ENCODE measurements at places on chromosomes 6 and 20.
A peak's percentile ranks its signal among the peaks of the same experiment; 100 is the strongest.

DNA sequence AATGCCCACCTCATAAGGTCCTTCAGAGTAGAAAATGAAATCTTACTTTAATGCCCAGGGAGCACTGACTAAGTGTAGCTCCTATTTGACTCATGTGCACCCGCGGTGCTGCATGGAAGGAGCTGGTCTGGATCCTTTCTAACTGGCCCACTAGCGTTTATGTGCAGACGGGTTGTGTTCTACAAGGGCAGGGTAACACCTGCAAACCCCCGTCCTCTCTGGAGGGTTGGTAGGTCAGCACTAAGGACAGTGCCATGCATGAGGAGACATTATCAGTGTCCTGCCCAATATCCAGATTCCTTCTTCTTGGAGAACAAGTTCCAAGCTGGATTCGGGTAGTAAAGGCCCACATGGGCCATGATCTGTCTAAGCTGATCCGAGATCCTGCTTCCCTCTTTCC, 140.3 kb downstream of the ANKRD60 start:
- DNase-seq, result no peak

GRCh38 chr6:149897855-149898744, at the start of gene RAET1E:
Gene RAET1E, minus strand, starts transcription at chr6:149898113. Its CDS starts 7,212 bp downstream, at chr6:149890901.
- no peak for DNase-seq

- DNase-seq, result no peak
These were observed 2.6 kb downstream of the PYGB start for GRCh38 chr20:25250508-25250907.

- DNase-seq, result no peak
These were observed 296.3 kb downstream of the QKI start for GRCh38 chr6:163710532-163711470.

DNA sequence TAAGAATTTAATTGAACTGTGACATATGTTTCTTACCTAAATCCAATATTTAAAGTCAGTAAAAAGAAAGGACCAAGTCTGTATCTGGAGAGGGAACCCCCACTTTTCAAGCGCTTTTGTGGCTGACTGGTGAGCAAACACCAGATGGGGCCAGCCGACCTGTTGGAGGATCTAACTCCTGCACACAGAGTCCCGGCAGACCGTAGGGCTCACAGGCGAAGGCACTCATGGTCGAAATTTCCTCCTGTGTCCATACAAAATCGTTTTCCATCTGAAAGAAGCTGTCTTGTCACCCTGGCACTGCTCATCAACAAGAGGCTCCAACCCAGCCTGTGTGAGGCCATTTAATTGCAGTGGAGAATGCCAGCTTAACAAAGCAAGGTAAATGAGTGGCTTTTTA, 94.0 kb downstream of the SCML4 start:
- peak; percentile 59 for DNase-seq

DNA sequence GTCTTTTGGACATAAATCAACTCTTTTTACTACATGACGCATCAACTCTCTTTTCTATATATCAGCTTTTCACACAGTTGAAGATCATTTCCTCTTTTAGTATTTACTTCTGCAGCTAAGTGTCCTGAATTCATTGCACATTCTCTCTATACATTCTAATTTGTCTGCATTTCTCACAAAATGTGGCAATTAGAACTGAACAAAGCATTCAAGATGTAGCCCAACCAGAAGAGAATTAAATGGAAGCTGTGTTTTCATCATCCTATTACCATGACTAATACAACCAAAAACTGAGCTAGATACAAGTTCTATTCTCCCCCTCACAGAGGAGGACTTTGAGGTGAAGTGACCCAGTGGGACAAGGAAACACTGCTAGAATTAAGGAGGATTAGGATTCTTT, 86.9 kb downstream of the PLCG1 start:
- DNase-seq, result no peak

DNA sequence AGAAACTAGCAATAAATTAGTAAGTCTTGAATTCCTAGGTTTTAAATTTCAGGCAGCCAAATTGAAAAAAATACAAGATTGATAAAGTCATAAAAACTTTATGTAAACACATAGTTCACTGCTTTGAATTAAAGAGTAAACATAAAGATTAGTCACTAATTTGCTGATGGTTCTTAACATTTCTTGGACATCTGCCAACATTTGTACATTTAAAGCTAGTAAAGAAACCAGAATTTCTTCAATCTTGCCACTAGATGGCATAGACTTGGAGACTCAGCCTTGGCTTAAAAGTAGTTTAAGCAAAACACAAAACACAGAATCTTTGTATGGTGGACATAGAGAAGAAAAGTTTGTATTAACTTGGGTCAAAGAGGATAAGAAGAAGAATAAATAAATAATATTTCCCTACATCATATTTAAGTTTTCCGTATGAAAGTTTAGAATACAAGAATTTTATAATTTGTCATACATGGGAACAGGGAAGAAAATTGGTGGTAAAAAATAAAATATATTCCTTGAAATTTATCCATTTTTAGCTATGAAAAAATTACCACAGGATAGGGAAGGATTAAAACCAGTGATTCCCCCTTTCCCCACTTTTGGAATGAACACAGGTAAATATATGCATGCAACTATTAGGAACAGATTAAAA, 41.7 kb upstream of the FAM135A start:
- DNase-seq, result no peak

DNA sequence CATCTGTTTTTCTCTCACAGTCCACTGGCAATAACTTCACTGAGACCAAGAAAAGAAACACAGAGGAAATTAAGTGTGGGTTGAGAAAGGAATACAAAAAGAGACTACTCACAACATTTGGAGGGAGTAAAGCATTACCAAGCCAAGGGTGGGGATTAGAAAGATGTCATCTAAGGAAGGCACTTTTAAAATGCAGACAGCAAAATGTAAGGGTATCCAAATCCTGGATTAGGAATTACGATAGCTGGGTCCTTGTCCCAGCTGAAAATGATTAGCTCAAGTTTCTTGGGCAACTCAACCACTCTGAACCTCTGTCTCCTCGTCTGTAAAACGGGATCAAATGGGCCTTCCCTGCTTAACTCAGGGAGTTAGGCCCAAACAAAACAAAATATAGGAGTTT, 2.2 kb downstream of the LEMD2 start:
- no peak for DNase-seq

DNA sequence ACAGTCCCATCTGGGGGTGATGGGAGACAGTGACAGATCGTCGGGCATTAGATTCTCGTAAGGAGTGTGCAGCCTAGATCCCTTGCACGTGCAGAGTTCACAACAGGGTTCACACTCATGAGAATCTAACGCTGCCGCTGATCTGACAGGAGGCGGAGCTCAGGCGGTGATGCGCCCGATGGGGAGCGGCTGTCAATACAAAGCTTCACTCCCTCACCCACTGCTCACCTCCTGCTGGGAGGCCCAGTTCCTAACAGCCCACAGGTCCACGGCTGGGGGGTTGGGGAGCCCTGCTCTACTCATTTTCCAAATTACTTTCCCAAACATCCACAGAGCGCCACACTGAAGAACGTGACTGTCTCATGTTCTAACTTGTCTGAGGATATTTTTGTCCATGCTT, 25.3 kb downstream of the CTCFL start:
- no peak for DNase-seq

GRCh38 chr6:30350524-30350923, 5.6 kb downstream of the RPP21 start:
- no peak for DNase-seq

- no peak for DNase-seq
These were observed 85.3 kb upstream of the FOXP4 start for GRCh38 chr6:41460742-41461336.

DNA sequence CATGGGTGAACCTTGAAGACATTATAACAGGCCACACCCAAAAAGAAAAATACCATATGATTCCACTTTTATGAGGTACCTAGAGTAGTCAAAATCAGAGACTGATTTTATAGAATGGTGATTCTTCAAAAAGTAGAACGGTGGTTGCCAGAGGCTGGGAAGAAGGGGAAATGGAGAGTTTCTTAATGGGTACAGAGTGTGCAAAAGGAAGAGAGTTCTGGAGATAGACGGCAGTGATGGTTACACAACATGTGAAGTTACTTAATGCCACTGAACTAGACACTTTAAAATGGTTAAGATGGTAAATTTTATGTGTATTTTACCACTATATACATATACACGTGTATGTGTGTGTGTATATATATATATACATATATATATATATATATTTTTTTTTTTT, 80.8 kb downstream of the PRND start:
- DNase-seq, result no peak

GRCh38 chr6:73309785-73310502, 44.1 kb downstream of the DPPA5 start:
- DNase-seq, result peak; percentile 45

- DNase-seq, result no peak
These were observed 110.3 kb downstream of the BMP7 start for GRCh38 chr20:57156011-57156729.

DNA sequence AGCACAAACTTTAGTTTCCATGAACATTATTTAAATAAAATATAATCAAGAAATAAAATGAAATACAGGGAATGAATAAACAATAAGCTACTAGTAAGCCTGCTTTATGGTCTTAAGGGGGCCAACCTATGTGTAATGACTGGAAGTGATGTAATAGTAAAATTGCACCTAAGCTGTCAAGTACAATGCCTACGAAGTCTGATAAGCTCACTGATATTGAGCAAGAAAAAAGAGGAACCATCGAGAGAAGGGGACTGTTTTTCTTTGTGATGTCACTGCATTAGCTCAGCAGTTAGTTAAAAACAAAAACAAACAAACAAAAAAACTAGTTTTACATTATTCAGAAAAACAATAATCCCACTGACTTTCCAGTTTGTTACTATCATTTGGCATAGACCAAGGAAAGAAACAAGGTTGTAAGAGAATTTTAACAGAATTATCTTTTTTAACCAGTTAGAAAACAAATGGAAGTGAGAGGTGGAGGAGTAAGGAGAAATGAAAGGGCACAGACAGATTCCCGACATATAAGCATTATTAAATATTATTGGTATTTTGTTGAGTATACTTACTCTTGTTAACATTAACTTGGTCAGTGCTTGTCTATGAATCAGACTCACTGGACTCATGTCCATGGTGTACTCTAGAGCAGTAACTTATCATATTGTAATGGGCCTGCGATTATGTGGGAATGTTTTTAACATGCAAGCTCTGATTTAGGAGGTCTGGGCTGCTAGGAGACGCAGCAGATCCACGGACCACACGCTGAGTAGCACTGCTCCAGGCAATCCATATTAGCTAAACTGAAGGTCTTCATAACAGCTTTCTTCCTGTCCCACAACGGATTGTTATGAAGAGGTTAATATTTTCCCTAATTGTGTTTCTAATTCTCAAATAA, 99.6 kb upstream of the HMGCLL1 start:
- no peak for DNase-seq

DNA sequence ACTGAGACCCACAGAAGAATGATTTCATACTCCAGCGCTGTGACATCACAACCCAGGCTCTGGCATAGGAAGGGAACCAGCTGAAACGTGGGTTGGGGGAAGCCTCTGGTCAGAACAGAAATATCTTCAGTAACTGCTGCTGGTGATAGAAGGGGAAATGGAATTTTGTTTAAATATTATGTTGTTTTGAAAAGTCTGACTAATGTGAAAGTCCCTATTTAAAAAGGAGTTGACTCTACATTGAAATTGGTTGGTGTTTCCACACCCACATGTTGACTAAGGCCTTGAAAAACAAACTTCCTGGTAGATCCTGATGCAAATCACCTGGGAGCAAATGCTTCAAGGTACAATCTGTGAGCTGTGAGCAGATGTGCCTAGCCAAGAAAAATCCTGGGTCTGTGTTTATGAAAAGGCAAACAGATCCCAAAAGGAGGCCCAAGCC, 24.5 kb upstream of the TCP11 start:
- no peak for DNase-seq

DNA sequence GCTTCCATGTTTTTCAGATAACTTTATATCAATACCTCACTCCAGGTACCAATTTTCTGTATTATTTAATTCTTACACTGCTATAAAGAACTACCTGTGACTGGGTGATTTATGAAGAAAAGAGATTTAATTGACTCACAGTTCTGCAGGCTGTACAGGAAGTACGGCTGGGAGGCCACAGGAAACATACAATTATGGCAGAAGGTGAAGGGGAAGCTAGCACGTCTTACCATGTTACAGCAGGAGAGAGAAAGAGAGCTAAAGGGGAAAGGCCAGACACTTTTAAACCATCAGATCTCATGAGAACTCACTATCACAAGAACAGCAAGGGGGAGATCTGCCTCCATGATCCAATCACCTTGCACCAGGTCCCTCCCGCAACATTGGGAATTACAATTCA, 119.1 kb upstream of the BMP5 start:
- no peak for DNase-seq

DNA sequence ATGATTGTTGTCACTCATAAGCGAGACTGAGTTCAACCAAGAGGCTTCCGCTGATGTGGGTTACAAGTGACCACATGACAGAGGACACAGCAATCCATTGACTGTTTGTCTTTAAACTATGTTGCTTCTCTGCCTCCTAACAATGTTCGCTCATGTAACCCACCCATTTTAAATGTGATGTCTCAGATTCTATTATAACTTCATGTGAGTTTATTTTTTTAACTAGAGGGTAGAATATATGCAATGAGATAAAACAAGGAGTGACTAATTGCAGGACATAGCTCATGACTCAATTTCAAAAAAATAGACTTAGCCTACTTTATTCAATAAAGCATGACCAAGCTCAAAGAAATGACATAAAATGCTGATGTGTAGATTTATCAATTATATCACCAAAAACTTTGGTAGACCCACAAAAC, 119.2 kb upstream of the SASH1 start:
- DNase-seq, result no peak

GRCh38 chr20:12698817-12699216, 310.0 kb upstream of the SPTLC3 start:
- DNase-seq, result no peak

DNA sequence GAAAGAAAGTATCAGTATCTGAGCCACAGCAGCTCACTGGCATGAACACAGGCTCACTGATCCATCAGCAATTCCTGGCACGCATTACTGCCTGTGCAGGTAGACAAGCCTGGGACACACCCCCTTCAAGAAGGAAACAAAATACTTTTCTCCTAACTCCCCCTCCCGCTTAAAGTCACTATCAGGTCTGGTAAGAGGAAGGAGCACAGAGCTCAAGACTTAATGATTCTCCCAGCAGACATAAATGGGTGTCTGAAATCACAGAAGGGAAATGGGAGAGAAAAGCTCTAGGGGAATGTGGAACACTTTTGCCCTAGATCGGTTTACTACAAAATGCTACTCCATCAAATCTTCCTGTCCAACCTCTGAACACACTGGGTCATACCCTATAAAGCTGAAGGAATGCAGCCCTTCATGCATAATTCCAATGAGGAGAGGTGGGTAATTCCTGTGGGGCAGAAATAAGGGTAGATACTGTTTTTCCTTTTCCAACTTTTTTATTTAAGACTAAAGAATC, at the start of gene ADGRF1:
TSS of gene ADGRF1 (minus strand) at position 58 of the 517 bp plus-strand sequence. CDS start 13,271 bp downstream, outside the sequence.
- no peak for DNase-seq

- DNase-seq, result no peak
These were observed 44.6 kb downstream of the NKX2-4 start for GRCh38 chr20:21352703-21353102.

- no peak for DNase-seq
These were observed 148.1 kb upstream of the TCF21 start for GRCh38 chr6:133740816-133741215.

GRCh38 chr6:4155848-4156466, 20.6 kb upstream of the ECI2 start:
- DNase-seq, result peak; percentile 78

Measured in activated CD4-positive, alpha-beta T cell treated with anti-CD3 and anti-CD28 coated beads for 4 hours (primary cell).